A673 (cell line): ENCODE measurements at places on chromosomes 3 and 15. TPM values are rescaled to one million over a fixed set of nuclear protein-coding genes. Genes with fewer than 3 reads are reported as not detected.

The TRPC1 gene
- 0.88 and 1.3 TPM in 2 replicates for total RNA-seq

The COMMD4 gene
- total RNA-seq: 109 and 126 TPM in 2 replicates

The SLC25A26 gene
- 8.9 and 10.7 TPM in 2 replicates for total RNA-seq

The PLCB2 gene
- total RNA-seq: 5.6 and 6.6 TPM in 2 replicates

The GRIP2 gene
- total RNA-seq: 0.43 and 0.76 TPM in 2 replicates

The RAD51 gene
- 44.8 and 51.1 TPM in 2 replicates for total RNA-seq

The C3orf49 gene
- not detected in 2 replicates for total RNA-seq

- DNase-seq: no peak
Measured at GRCh38 chr3:13352621-13353131, 67.4 kb downstream of the NUP210 start.

DNA sequence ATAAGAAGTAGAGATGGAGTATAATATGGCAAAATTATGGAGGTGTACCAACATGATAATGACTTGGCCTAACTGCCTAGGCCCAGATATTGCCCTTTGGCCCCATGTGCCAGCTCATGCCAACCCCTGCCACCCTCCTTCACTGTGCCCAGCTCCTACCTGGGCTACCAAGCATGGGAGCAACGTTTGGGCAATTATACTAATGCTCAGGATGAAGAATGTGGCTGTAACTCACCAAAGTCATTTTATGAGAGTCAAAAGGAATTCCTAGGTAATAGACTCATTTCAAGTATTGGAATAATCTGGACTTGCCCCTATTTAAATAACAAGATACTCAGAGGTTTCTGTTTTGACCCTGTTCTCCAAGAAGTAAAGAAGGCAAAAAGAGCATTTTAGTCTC, 240.2 kb upstream of the IL12A start:
- no peak for DNase-seq

DNA sequence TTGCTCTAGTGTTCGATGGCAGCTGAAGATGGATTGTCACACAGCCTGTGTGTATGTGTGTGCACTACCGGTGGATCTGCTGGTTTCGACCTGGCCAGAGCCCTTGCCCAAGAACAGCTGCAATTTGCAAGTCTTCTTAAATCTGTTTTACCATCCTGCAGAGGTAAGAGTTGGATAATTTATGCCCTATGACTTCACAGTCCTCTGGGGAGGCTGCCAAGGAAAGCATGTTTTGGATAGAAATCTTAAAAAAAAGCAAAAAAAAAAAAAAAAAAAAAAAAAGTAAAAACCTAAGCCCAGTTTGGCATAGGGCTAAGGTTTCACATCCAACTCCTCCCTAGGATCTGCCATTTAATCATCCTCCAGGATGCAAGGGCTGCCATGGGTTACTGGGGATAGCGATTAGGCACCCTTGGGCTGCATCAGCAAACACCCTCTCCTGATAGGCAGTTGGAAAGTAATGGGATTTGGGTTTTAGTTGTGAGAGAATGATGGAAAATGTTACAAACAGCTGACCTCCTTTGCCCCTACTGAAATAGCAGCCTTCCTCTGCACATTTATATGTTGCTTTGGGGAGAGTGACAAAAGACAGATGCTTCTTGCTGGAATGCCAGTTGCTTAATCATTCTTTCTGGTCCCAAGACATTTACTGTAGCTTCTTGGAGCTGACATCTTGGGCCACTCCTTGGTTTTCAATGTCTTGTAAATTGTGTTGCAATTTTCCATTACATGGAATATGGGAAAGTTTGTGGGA, 35.4 kb downstream of the CD200R1L start:
- no peak for DNase-seq

DNA sequence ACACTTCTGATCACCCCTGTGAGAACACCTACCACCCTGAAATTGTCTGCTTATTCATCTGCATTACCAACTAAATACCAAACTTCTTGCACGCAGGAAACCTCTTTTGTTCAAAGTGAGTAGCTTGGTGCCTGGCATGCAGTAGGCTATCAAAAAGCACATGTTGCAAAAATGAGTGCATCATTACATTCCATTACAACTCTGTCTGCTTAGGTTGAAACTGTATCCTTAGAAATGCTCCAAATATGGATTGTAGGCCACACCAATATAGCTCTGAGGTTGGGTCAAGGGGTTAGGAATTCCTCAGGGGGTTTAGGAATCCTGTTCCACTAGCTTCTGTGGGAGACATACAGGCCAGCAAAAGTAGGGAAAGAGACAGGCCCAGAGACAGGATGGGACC, 107.2 kb downstream of the THRB start:
- no peak for DNase-seq

DNA sequence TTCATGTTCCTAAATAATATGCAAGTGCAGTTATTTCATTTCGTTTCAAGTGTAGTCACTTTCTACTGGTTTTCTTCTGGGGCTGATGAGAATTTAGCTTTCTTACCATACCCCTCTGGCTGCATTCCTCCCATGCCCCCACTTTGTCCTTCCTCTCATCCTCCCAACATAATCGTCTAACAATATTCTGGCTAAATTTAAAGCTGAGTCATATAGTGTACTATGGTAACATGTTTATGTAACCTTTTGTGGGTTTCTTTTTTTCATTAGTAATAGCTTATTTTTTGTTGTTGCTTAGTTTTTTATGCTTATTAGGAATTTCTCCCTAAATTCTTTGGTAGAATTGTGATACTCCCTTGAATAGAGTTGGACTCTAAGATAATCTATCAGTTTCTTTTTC, 30.5 kb downstream of the DUT start:
- no peak for DNase-seq

- no peak for DNase-seq
Measured at GRCh38 chr3:59578129-59578528, 528.3 kb upstream of the CFAP20DC start.

GRCh38 chr3:3800080-3800455, 837 bp downstream of the LRRN1 start:
- DNase-seq: no peak

DNA sequence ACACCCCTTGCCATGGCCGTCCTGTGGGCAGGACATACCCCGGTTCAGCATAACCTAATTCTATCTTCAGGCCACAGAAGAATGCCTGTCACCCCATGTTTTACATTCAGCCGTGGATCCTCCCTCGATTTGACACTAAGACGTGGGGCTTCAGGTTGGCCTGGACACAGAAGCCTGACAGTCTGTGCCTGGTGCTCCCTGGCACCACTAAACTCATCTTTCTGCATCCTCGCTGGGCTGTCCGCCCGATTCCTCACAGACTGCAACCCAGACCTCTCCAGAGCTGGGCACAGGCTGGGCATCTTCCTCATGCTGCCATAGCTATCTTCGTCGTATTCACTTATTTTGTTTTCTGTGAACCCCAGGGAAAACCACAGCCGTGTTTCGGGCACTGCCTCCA, 117.8 kb upstream of the IQSEC1 start:
- no peak for DNase-seq

- no peak for DNase-seq
Measured at GRCh38 chr3:188198001-188198400, 44.0 kb downstream of the LPP start.

DNA sequence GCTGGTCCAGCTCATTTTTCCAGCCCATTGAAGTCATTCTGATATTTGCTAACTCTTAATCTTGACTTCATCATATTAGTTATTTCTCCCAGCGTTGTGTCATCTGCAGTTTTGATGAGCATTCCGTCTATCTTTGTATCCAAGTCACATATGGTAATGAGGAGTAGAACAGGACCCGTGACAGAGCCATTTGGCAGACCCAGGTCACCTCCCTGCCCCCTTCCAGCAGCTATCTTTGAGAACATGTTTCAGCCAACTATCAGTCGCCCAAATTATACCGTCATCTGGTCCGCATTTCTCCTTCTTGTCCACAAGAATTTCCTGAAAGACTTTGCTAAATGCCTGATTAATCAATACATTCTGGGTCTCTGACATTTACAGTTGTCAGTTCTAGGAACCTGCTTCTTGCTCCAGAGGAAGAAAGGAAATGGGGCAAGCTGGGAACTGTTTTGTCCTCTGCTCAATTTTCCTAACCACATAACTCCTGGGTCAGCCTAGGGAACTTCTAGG, 347.1 kb upstream of the NR2E3 start:
- no peak for DNase-seq

- DNase-seq: no peak
Measured at GRCh38 chr3:195764961-195765706, 44.4 kb downstream of the MUC20 start.

DNA sequence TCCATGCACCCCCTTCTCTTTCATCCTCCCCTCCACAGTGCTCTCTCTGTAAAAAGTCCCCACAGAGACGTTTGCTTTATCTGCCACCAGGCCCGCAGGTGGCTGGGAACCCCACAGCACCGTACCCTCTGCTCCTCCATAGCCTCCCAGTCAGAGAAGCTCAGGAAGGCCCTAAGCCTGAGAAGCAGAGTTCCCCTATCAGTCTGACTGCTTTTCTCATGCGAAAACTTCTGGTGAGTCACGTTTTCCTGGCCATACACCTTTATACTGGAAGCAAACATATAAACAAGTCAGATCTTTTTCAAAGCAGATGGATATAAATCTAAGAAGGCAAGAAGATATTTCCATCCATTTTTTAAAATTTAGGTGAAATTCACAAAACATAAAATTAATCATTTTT, 51.5 kb upstream of the MEF2A start:
- no peak for DNase-seq

DNA sequence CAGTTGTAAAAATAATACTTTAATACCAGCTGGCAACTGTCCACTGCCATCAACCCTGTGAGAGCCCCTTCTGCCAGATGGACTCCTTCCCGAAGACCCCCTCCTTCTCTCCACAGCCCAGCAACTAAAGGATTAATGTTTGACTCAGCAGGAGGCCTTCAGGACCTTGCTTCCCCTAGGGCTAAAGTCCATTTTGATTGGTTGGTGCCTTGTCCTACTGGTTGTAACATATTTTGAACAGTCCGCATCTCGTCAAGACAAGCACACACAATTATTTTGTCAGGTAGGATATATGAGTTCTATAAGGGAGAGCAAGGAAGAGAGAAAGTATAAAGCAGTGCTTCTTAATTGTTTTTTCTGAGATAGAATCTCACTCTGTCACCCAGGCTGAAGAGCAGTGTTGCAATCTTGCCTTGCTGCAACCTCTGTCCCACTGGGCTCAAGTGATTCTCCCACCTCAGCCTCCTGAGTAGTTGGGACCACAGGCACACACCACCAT, 18.6 kb downstream of the ACOX2 start:
- DNase-seq: peak; percentile 37

DNA sequence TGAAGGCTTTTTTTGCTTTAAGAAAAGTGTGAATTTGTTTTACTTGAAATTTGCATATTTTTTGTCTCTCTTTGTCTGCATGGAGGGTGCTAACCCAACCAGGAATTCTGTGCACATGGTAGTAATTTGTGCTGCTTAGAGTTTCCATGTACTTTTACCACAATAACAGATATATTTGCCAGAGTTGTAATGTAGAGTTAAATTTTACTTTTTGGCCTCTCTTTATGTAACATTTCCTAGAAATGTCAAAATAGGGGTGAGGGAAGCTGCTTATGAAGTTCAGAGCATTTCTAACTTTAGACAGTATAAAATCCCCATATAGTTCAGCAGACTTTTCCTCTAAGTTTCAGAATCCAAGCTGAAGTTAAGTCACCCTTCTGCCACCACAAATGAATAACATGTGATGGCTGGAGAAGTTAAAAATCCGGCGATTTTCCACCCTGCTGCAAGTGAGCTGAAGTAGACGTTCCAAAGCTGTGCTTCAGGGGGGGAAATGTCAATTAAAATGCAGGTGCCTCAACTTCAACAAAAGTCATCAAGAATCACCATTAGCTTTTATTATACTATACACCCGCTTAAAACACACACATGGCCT, 385.7 kb upstream of the NR2F2 start:
- no peak for DNase-seq

GRCh38 chr3:187567661-187568121, 102.5 kb downstream of the SST start:
- peak; percentile 11 for DNase-seq

DNA sequence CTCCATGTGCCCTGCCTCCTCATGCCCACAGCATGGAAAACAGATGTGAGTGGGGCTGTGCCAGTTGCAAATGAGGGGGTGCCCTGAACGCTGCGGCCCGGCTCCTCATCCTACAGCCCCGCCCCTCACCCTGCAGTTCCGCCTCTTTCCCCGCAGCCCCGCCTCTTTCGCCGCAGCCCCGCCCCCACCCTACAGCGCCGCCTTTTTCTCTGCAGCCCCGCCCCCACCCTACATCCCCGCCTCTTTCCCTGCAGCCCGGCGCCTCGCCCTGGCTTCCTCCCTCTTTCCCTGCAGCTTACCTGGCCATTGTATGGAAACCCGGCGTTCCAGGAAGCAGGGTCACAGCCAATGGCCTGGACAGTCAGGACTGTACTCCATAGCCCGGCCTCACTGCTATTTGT, 284.9 kb downstream of the TLE3 start:
- no peak for DNase-seq

DNA sequence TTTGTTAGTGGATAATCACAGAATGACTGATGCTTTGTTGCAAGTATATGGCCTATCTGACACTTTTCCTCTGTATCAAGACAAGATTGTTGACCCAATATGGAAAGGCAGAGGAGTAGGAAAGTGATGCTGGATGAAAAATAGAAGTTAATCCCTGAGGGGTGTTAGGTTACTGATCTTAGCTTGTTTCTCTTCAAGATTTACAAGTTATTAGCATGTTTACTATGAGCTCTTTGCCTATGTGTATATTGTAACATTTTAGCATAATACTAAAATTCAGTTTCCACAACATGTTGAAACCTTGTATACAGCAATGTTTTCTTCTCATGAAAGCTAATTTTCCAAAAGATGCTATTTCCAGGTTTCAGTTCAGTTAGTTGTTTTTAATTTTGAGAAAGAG, 120.4 kb upstream of the CCNL1 start:
- no peak for DNase-seq

GRCh38 chr3:179113903-179114302, 34.3 kb upstream of the PIK3CA start:
- DNase-seq: no peak

DNA sequence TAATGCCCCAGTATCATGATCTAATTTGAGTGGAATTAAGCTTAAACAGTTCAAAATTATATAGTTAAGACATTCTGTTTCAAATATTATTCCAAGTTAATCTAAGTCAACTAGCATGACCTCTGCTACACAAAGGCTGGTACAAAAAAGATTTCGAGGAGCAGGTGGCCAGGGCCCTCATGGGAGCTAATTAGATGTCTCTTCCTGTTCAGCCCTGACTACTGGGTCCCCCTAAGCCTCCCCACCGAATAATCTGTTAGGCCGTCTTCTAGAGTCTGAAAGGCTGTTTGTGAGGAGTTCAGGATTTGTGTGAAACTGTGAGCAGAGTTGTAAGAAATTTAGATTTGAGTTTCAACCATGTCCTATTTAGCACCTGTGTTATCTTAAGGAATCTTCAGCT, 75.4 kb downstream of the PPM1L start:
- DNase-seq: no peak
